ENCODE measurements at places on chromosomes 12 and 14.
A peak's percentile ranks its signal among the peaks of the same experiment; 100 is the strongest.

DNA sequence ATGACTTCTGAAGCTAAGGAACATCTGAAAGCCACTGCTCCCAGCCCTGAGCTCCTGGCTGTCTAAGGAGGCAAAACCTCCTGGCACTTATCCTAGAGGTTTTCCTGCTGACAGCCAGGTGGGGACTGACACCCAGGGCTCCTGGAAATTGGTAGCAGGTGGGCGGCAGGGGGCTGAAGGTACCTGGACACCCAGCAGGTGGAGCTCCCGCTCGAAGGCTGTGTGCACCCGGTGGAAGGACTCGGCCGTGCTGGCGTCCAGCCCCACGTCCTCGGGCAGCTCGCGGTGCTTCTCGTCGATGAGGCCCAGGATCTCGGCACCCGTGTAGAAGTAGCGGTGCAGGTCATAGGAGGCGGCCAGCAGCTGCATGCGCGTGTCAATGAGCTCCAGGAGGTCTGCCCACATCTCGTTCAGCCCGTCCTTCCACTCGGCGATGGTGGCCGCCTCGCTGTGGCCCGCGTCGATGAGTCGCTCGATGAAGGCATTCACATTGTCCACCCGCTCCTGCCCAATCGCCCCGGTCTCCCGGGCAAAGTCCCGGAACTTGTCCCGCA is 68.2 kb downstream of the PLEKHG3 start:
- no peak for DNase-seq

GRCh38 chr14:99951085-99951484 is 114.1 kb upstream of the EVL start:
- no peak for DNase-seq

DNA sequence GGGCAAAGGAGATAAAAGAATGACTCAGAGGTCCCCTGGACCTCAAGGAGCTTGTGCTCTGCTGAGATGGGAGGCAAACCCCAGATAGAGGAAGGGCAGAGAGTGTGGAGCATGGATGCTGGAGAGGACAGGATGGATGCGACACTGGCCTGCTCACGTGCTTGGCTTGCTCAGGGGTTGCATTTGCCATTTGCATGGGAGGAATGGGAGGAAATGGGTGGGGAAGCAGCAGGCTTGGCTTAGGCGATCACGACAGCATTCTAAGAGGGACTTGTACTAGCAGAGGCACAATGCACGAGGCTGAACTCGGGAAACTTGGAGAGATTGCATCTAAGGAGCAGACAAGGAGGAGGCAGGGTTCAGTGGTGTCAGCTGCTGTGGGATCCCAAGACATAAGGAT is 19.8 kb downstream of the CD9 start:
- no peak for DNase-seq

DNA sequence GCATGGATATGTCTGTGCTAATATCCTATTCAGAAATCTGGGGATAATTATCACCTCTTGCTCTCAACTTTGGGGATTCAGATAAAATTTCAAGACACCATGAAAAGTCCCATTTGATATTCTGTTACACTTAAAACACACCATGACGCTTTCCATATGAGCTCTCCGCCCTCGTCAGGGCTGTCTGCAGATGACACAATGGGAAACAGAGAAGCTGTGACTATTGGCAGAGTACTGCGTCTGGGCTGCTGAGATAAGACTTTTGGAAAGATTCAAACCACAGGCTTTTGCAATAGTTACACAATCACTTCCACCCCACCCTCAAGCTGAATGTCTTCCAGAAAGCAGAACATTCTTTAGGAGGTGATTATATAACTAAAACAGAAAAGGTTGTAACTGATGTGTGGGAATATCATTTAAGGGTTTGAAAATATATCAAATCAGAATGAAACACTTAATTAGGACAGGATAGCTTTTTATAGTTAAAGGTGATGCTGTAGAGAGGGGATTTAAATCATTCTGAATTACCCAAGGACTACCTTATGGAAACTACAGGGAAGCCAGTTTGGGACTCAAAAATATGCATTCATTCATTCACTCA is 75.3 kb upstream of the TMPO start:
- DNase-seq: no peak

GRCh38 chr12:22978962-22979361 is 354.0 kb downstream of the ETNK1 start:
- no peak for DNase-seq

GRCh38 chr12:132614861-132615578 is 3.6 kb upstream of the P2RX2 start:
- peak; percentile 60 for DNase-seq

DNA sequence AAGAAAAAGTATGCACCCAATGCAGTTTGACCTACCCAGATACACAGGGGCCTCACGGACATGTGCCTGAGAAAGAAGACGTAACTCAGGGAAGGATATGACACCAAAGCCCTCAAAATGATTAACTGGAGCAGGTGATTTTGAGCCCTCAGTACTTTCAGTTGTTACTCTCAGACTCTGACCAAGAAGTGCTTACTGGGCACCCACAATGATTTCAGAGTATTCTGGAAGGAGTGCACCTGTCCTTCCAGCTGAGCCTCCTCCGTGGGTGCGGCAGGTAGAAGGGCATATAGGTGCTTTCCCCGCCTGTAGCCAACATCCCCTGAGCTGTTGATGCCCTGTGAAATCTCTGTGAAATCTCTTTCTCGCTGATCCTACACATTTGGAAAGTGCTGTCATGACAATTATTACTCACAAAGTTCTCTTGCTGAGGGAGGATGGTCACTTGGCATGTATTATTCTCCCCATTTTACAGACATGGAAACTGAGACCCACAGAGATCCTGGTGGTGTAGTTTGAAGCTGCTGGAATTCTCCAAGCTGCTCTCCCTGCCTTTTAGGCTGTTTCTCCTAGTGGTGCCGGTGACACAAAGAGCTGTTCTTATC is 154.3 kb upstream of the CCND2 start:
- DNase-seq: no peak

DNA sequence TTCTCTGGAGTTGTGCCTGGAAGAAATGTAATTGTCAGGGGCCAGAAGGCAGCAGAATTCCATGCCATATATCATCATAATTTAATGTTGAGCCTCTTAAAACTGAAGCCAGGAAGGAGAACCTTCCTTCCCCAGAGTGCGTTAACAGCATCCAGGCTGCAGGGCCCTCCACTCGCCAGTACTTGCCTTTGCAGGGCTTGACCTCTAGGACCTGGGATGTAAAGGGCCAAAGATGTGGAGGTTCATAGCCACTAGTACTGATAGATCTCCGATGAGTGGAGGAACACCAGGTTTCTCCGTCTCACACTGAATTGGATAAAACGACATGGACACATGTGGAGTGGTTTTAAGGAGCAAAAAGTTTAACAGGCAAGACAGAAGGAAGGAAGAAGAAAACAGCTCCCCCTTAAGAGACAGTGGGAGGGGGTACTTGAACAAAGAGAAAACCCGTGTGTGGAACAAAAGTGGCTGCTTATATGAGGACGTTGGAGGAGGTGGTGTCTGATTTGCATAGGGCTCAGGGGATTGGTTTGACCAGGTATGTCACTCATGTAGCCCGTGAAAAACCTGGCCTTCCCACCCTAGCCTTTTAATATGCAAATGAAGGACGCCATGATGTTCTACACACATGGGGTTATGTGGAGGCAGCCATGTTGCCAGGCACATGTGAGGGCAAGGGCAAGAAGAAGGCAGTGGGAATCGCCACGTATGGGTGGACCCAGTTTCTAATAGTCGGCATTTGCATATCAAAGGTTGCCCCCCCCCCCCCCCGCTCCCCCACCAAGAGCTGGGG is 38.8 kb upstream of the WSCD2 start:
- no peak for DNase-seq

GRCh38 chr14:90605430-90605829 is 208.6 kb downstream of the CALM1 start:
- no peak for DNase-seq

DNA sequence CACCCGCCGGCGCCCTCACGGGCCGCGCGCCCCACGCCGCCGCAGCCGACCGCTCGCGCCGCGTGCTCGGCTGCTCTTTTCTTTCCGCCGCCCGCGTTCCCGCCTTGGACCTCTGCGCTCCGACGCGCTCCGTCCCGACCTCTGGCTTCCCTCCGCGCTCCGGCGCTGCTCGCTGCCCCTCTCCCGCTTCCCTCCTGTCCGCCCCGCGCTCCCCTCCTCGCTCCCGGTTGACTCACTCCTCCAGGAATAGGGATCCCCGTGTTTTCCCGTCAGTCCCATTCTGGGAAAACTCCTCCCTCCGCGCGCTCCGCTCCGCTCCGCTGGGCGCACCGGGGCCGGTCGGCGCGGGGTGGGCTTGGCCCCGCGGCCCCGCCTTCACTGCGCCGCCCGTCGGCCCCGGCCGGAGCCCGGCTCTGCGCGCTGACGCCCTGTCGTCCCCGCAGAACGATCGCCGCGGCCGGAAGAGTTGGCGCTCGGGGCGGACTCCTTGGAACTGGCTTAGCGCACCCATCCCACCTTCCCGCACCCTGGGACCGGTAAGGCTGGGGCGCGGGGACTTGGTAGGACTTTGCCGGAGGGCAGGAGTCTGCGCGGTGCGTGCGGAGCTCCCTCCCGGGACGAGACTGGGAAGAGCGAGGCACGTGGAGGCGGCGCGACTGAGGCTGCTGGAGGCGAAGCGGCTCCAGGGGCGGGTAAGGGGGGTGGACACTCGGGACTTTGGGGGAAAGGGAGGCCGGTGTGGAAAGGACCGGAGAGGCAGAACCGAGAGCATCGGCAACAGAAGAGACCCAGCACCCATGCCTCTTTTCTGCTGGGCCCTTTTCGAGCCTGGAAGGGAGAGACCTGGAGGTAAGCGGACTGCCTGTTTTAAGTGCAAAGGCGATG is 550 bp downstream of the TEAD4 start:
- no peak for DNase-seq

DNA sequence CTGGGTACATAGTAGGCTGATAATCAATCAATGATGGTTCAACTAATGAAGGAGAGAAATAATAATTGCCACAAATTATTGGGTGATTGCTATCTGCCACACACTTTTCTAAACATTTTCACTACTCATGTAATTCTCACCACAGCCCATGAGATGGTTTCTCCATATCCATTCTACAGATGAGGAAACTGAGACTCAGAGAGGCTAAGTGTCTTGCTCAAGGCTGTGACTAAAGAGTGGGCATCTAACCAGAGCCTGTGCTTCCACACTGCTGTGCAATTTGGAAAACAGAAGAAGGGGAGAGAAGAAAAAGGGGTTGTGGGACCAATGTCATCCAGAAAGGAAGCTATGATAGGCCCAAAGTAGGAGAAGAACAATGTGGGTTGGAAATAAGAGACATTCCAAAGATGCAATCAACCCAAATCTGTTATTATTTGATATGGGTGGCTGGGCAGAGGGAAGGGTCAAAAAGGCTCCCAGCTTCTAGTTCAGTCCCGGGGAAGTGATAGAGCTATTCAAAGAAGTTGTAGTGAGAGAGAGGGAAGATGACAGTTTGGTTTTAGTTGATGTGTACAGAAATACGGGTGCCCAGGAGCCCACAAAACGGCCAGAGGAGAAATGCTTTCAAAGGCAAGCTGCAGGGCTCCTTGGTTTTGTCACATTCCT is 483 bp upstream of the NR1H4 start:
- DNase-seq: no peak

GRCh38 chr14:61528591-61529021 is 166.7 kb upstream of the HIF1A start:
- DNase-seq: no peak

DNA sequence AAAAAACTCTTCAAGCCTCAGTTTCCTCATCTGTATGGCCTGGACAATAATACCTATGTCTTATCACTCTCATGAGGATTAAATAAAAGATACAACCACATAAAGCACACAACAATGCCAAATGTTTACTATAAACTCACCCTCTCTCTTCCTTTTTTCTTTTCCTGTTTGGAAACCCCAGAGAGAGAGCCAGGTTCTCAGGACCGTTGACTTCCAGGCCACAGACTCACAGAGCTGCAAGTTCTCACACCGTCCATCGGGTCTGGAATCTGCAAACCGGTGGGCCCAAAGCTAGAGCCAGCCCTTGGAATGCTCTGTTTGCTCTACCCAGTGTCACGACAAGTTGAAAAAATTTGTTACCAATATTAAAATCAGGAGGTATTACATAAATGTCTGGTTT is 4.6 kb upstream of the CD4 start:
- no peak for DNase-seq

DNA sequence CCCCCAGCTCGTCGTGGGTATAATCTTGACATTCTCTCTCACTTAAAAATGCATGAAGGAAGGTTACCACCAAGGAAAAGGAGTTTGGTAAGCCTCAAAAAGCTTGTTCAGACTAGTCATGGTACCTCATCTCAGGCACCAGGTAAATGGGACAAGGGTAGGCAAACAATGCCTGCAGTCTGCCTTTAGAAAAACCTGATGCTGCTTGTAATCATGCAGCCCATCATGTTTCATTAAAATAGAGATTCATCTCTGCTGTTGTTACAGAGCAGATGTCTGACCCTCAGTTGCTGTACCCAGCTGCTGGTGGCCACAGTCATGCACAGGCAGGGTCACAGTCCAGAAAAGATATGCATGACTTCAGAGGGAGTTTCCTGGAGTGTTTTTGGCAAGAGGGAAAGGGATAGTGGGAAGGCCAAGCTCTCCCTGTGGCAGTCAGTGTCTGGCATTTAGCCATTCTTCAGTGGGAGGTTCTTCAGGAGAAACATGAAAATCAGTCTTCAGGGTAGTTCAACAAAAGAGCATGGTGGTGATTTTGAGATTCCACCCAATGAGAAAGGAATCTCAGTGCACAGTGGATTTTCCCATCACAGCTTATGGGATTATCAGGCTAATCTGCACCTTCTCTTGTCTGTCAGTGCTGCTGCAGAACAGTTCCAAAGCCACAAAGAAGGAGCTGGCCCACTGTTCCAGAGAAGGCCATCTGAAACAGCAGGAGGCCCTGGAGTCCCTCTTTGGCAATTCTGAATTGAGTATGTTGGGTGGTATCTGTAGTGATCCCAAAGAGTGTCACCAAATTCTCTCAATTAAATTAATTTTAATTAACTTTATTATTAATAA is 202.7 kb upstream of the FRMD6 start:
- no peak for DNase-seq

- DNase-seq: no peak
Observed at GRCh38 chr14:67892466-67893100, 73.0 kb downstream of the RAD51B start.

DNA sequence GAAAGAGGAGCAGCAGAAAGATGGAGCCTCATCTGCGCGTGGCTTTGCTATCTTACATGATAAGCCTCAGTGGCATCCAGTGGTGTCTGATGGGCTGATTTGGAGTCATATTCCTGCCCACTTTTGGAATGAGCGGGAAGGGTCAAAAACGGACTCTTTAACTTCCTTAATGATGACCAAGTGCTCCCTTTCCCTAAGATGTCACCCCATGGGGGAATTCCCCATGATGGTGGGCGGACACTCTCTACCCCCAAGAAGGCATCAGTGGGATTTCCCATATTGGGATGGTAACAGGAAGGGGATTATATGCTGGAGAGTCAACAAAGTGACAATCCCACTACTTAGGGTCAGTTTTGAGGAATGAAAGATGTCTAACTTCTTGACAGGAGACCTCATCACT is 110.9 kb downstream of the GPATCH2L start:
- no peak for DNase-seq

Data from stimulated activated CD8-positive, alpha-beta memory T cell treated with anti-CD3 and anti-CD28 coated beads, Interleukin-7, amount 100 ng/mL, for 24 hours (primary cell).